ENCODE measurements at places on chromosomes 16 and 17. TPM values are rescaled to one million over a fixed set of nuclear protein-coding genes. Genes with fewer than 3 reads are reported as not detected.

DNA sequence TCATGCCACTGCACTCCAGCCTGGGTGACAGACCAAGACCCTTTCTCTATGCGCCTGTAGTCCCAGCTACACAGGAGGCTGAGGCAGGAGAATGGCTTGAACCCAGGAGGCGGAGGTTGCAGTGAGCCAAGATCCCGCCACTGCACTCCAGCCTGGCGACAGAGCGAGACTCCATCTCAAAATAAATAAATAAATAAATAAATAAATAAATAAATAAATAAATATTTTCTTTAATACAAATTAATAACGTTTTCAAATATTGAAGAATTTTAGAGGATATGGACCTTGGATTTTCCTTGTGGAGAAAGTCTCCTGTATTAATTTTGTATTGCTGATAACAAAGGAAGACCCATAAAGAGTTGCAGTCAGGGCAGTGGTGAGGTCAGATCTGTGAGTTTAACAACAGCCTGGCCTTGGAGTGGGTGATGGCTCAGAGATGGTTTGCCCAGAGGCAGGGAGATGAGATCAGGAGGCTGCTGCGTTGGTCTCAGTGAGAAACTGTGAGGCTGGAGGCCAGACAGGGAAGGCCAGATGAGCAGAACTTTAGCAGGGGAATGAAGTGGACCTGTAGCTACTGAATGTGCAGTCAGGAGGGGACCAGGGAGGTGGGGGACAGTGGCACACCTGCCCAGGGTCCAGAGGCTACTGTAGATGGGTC, 4.4 kb upstream of the ASGR1 start:
- no peaks in the 10 kb centered on the region for H3K4me1 ChIP-seq
- no peak overlapping the region for H3K27ac ChIP-seq
- no peak for DNase-seq
- H3K27me3 ChIP-seq, result no peaks in the 10 kb centered on the region
- H3K4me3 ChIP-seq, result no peak overlapping the region

DNA sequence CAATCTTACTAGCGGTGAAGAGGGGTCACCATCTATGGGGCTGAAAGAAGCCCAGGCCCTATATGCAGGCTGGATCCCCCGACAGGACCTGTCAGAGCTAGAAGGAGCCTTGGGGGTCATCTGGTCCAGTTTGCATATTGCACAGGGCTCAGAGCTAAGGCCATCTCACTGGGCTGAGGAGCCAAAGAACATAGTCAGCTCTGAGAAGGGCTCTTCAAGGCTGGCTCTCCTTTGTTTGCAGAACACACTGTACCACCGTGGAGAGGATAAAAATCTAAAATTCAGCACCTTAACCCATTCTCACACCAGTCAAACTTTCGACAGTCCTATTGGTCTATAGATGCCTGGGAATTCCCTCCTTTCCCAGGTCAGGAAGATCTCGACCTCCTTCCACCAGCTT, 24.2 kb downstream of the WNT3 start:
- H3K4me1 ChIP-seq, result no peaks in the 10 kb centered on the region
- no peaks in the 10 kb centered on the region for H3K36me3 ChIP-seq
- H3K4me3 ChIP-seq, result no peak overlapping the region
- no peak for DNase-seq
- H3K27ac ChIP-seq, result no peak overlapping the region

DNA sequence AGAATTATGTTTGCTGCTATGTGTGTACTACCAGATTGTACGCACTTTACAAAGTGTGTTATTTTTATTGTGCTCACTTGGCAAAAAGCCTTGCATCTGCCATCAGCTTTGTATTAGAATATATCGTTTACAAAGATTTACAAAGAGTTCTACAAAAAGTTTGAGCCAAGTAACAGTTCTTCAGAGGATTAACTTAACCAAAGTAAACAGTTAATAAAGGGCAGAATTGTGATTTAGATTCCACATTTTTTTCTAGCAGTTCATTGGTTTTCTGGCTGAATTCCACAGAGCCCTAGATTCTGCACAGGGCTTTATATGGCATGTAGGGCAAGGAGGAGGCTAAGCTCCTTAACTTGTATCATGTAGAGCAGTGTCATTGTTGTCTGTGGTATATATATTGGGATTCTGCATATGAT, 29.4 kb downstream of the UTP18 start:
- H3K36me3 ChIP-seq, result no peaks in the 10 kb centered on the region
- H3K27ac ChIP-seq, result no peak overlapping the region

GRCh38 chr16:54288030-54288834, 1.6 kb upstream of the IRX3 start:
- H3K4me3 ChIP-seq, result no peak overlapping the region
- no peaks in the 10 kb centered on the region for H3K27me3 ChIP-seq
- H3K27ac ChIP-seq, result no peak overlapping the region
- no peak for DNase-seq
- no peaks in the 10 kb centered on the region for H3K36me3 ChIP-seq

DNA sequence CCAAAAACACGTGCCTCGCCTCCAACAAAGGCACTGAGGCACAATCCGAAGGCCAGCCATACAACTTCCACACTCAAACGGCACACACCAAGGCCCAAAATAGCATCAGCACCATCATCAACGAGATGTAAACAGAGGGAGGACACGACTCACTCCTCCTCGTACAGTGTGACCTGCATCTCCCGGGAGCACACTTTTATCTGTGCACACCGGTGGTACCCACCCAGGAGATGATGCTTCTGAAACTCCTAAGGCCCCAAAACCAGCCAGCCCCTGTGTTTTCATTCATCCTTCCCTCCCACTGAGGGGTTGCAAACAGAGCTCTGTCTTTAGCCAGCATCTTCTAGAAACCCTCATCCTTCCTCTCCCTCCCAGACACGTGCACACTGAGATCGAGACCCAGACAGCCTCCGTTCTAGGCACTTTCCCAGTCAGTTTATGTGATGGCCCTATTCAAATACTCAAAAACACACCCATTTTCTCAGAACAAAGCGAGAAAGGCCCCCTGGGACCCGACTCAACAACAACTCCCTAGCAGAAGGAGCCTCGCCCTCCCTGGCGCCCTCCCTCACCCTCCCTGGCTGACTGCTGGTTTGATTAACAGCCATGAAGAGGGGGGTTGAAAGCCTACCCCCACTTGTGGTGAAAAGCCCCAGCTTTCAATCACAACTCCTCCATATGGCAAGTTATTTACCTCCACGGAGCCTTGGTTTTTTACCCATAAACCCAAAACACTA, 76.3 kb downstream of the GAS7 start:
- no peak overlapping the region for H3K27ac ChIP-seq
- H3K4me3 ChIP-seq, result no peak overlapping the region
- no peak for DNase-seq
- H3K4me1 ChIP-seq, result peaks cover 77% of the 10 kb centered on the region
- H3K27me3 ChIP-seq, result no peaks in the 10 kb centered on the region

DNA sequence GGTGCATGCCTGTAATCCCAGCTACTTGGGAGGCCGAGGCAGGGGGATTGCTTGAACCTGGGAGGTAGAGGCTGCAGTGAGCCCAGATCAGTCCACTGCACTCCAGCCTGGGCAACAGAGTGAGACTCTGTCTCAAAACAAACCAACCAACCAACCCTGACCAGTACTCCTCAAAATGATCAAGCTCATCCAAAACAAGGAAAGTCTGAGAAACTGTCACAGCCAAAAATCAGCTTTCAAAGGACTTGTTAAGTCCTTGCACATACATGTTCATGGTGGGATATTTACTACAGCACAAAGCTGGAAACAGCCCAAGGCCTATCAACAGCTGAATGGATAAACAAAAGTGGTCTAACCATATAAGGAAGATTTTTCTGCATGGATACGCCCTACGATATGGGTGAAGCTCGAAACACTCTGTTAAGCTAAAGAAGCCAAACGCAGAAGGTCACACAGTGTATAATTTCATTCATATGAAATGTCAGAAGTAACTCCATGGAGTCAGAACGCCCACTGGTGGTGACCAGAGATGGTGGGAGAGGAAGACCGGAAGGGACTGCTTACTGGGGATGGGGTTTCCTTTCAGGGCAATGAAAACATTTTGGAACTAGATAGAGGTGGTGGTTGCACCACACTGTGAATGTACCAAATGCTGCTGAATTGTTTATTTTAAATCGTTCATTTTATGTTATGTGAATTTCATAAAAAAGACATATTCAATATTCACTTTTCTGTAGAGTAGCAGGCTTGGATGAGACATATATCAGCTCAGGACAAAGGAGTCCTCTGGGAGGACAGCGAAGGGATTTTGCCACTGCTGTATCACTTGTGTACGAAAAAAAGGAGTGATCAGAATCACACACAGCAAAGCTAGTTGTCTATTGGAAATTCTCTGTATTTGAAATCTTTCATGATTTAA, 17.7 kb downstream of the CCL17 start:
- no peaks in the 10 kb centered on the region for H3K36me3 ChIP-seq
- peaks cover 24% of the 10 kb centered on the region for H3K4me1 ChIP-seq
- DNase-seq, result no peak
- H3K27ac ChIP-seq, result peak overlapping the region; percentile 41

DNA sequence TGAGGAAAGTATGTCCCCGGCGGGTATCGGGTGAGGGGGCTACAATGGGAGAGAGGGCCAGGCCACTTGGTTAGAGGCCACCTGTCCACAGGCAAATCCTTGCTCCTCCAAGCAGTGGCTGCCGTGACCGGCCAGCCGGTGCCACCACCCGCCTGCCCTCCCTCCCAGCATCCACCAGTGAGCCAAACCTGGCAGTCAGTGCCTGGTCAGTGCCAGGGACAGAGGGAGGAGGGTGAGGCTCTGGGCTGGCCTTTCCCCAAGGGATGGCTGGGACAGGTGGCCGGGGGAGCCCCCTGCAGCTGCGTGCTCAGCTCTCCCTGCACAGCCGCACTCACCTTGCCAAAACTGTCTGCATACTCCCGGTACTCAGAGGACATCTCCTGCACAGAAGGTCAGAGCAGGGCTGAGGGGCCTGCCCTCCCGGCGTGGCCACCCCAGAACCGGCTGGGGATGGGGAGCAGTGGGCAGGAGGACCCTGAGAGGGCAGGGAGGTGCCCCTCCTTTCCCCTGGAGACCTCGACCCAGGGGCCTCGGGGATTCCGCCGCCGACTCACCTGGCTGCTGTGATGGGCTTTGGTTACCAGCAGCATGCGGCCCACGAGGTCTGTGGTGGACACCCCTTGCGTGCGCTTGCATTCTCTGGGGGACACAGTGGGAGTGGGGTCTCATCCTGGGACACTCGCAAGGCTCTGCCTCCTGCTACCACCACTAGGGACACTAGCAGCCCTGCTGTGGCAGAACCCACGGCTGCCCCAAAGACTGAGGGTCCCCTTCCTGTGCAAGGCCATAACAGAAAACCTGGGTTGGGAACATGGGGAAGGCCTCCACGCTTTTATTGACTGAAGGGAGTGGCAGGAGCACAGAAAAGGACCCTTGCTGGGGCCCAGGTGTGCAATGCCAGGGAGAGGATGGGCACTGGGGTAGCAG, 3.7 kb downstream of the PCYT2 start:
- DNase-seq, result no peak
- peaks cover 23% of the 10 kb centered on the region for H3K4me1 ChIP-seq
- no peak overlapping the region for H3K4me3 ChIP-seq
- no peak overlapping the region for H3K27ac ChIP-seq

DNA sequence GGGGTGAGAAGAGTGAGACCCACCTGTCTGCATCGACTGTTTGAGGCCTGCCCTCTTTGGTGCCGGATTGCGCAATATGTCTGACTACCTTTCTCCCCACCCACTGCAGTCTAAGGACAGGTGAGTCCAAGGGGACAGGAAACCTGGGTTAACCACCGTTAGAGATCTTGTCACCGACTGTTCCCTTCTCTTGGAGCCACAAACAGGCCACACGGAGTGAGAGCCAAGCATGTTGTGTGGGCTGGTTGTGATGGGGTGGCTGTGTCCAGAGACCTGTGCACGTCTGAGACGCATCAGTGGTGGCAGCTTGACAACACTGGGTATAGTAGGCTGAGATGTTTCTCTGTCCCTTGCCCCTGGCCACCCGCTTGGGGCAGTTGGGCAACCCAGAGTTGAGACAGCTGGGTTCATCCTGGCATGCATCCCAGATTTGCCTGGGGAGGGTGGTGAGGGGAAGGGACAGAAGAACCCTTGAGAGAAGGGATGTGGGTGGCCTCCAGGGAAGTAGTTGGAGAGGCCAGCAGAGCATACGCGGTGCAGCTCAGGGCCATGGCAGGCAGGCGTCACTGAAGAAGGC, 21.4 kb downstream of the MPRIP start:
- H3K27ac ChIP-seq, result no peak overlapping the region
- DNase-seq, result peak; percentile 64
- peaks cover 87% of the 10 kb centered on the region for H3K4me1 ChIP-seq
- no peak overlapping the region for H3K4me3 ChIP-seq
- peaks cover 9% of the 10 kb centered on the region for H3K36me3 ChIP-seq

DNA sequence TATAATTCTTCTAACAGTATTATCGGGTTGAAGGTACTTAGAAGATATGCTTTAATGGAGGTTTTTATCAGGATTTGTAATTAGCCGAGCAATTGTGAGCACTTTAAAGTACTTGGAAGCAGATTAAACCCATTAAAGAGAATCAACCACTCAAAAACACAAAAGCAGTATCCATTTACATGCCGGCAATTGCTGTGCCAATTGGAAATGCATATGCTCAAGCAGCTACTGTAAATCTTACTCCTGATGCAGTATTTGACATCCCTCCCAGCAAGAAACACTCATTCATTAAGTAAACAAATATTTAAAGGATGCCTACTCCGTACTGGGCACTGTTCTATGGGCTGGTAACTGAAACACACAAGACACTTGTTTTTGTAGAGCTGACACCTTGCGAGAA, 11.4 kb upstream of the CCL1 start:
- H3K27ac ChIP-seq, result no peak overlapping the region
- no peak for DNase-seq
- H3K27me3 ChIP-seq, result peaks cover 13% of the 10 kb centered on the region
- no peaks in the 10 kb centered on the region for H3K36me3 ChIP-seq

DNA sequence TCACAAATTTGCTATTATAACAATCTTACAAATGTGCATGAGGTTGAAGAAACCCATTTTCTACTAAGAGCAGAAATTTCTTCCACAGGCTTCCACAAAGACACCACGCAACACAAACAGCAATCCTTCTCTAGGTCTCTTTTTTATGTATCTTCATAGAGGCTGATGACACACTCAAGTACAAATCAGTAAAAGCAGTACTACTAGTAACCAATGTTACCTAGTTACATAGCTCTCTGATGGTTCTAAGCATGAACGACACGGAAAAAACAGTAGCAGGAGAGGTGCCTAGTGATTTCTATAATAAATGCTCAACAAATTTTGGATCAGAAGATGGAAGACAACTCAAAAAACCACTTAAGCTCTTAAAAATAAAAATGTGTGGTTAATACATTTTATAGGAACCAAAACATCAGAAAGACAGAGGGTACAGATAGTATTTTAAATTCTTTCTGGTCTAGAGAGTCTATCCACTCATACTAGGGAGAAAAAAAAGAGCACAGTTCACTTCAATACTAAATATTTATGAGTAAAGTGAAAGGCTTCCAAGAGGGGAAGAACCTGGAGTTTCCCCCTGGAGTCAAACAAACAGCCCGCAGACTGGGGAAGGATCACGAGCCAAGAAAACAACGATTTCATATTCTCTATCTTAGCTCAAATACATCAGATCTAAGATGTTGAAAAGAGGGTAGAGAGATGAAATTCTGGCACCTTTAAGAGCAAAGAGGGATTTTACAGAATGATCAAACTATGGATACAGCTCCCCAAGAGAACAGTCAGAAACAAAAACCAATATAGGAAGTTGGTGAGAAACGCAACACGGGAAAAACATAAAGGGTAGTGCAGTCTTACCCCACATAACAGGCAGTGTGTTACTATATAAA, 40.2 kb downstream of the SMG6 start:
- no peak for DNase-seq
- H3K27ac ChIP-seq, result no peak overlapping the region
- no peak overlapping the region for H3K4me3 ChIP-seq
- peaks cover 9% of the 10 kb centered on the region for H3K36me3 ChIP-seq

Gene STAT3
- 101 TPM for total RNA-seq

Gene OR2C1
- not detected for total RNA-seq

Gene CPSF4L
- total RNA-seq, result not detected

Gene WFIKKN1
- total RNA-seq, result 0.45 TPM

Gene ST6GALNAC1
- total RNA-seq, result 4.6 TPM
